ENCODE measurements at places on chromosomes 4 and X.

DNA sequence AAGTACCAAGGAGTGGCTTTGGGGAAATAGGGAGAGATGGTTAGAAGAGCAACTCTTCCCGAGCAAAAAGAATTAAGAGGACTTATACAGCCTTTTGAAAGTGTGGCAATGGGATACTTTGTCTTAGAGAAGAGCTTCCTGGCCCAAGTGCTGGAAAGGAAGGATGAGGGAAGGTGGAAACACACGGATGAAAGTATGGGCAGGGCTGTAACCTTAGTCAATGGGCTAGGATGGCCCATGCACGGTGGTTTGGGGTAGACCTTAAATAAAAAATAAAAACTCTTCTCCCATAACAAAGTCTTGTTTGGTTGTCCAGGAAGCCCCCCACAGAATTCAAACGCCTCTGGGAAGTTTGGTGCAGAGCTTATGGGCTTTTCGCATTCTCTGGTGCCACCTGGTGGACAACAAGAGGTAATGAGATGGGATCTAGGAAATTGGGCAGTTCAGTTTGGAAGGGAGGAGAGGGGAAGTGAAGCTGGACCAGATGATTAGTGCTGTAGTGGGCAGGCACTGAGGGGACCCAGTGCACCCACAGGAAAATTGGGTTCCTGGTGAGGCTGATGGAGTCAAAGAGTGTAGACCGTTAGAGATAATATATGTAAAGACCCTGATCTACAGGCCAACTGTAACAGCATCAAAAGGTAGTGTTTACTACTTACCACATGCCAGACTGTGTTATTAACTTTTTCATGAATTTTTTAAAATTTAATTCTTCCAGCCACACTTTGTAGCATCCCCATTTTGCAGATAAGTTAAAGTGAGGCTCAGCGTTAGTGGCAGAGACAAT is 13.8 kb upstream of the ENOX2 start:
- DNase-seq = no peak

- no peak for DNase-seq
Measured at GRCh38 chr4:122851568-122851967, 24.9 kb downstream of the FGF2 start.

- DNase-seq = no peak
Measured at GRCh38 chrX:56366901-56367300, 134.7 kb downstream of the KLF8 start.

DNA sequence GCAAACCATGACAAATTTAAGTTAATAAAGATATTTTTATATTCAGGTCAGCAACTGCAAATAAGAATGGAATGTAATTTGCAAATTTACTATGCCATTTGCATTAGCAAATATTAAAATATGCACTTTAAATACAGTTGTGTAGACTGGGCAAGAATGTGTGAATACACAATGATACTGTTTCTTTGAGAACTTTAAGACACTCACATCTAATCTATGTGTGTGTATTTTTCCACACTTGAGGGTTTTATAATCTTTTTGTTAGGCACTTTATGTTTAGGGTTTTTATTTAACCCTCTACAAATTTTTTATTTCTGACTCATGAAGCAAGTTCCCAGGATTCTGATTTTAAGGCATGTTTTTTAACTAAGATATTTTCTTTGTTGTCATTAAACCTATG is 23.9 kb upstream of the NDNF start:
- no peak for DNase-seq

- DNase-seq = no peak
Measured at GRCh38 chr4:159018062-159018629, 84.7 kb upstream of the RAPGEF2 start.

- no peak for DNase-seq
Measured at GRCh38 chr4:76208005-76208765, 5.4 kb downstream of the SCARB2 start.

- DNase-seq = no peak
Measured at GRCh38 chr4:26687728-26688127, 103.8 kb downstream of the TBC1D19 start.

- DNase-seq = no peak
Measured at GRCh38 chr4:147076179-147076578, 130.5 kb upstream of the TTC29 start.

DNA sequence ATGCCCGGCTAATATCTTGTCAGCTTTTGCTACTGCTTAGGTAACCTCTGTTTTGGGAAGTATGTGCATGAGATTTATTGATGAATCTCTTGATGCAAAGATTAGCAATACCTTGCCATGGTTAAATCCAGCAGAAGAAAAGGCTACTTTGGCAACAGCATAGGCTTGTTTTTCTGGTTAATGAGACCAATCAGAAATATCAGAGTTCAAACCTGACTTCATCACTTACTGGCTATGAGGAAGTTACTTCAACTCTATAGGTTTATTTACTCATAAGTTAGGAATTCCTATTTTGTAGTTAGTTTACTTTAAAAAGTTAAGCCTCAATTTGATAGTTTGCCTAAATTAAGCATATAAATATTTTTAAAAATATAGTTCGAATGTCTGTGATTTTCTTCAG is 93.1 kb downstream of the PDLIM5 start:
- DNase-seq = no peak

DNA sequence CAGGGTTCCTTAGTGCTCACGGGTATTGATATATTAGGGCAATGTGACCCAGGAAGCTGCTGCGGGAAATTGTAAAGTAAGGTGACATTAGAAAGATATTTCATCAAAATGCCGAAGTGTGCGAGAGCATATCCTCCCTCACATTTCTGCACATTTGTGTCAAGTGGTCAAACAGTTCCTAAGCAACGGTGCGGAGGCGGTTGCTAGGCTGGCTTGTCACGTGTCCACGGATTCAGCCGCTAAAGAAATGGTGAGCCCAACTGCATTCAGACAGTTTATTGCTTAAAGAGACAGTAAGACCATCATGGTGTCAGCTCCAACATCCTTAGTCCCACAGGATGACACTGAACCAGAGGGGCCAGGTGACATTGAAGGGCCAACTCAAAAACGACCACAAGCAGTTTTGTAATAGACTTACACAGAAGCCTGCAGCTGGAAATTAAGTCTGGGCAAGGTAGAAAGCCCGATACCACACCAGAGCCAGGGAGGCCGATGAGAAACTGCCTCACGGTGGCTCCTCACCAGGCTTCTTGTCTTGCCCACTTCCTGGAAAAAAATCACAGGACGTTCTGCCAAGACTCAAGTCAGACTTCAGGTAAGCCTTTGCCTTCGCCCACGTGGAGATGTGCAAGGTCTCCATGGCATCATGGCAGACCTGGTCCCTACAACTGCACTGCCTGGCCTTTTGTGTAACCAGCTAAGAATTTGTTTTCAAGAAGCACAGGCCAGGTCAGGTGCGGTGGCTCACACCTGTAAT is 50.4 kb downstream of the USP11 start:
- no peak for DNase-seq

DNA sequence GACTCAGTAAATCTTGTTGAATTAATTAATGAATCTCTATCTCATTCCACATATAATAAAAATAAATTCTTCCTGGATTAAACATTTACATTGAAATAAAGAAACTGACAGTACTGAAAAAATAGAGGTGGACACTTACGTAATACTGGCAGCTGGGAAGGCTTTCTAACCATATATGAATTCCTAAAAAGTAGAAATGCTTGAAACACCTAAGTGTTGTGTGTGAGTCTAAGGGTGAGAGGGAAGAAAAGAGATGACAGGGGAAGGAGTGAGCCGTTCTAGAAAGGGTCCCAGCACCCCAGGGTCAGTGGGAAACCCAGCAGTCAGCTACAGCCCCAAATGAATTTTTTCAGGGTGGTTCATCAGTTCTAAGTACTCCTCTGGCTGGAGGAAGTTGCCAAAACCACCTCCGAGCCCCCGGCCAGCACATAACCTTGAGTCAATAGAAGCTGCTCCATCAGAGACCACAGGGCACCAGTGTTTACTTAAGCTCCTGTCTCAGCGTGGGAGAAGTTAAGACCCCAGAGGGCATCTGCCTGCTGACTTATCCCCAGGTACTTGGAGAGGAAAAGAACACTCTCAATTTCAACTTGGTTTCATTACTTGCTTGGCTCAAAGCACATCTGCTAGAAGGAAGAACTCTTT is 18.3 kb downstream of the GAB3 start:
- DNase-seq = no peak
